CD4-positive, alpha-beta T cell (primary cell): ENCODE measurements at places on chromosomes 1 and 21. TPM values are rescaled to one million over a fixed set of nuclear protein-coding genes. Genes with fewer than 3 reads are reported as not detected.

- DNase-seq, result no peak
These were observed 199.1 kb downstream of the SLC45A1 start for GRCh38 chr1:8516793-8517556.

GRCh38 chr1:182962554-182963115 is 9.7 kb upstream of the SHCBP1L start:
- no peak for DNase-seq

DNA sequence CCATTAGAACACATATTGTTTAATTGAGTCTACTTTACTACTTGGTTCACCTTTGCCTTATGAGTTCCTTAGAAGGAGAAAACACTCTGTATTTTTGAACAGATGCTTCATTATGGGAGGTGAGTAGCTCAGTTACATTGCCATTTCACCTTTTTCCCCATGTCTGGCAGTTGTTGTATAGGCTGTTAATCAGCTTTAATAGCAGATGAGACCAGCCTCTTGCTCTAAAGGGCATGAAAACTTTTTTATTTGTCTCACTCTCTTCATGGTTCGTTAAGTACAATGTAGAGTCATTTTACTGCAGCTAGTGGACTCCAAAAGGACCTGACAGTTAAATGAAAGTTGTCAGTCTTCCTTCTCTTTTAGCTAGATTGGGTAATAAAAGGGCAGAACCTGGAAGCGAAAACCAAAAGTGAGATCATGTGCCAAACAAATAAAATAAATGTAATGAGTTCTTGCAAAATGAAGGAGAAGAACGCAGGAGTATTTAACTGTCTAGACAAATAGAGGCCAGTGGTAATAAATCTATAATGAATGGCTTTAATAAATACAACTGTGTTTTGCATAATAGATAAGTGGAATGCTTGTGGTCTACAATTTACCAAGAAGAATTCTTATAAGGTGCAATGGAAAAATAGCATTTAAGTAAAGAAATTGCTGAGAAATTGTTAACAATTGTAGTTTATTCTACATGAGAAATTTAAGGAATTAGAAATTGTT is 180.0 kb upstream of the NEGR1 start:
- DNase-seq, result no peak

DNA sequence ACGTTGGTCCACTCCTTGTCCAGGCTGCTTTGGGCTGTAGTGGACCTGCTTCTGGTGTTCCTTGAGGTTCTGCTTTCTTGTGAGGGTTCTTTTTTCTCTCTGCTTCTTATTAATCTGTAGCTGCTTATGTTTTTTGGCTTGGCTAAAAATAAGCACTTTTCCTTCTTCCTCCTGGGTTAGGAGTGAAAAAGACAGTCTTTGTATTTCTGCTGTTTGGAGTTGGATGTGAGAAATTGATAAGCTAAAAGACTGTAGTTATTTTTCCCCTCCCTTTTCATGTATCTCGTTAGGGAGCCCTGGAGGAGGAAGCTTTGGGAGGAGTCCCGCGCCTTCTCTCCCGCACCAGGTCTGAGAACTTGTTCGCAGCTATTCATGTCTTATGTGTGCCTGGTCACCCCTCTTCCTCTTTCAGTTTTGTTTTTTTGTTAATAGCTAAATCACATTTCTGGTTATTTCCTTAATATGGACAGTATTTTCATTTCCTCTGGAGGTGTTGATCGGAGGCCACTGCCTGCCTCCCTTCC is 79.0 kb downstream of the GALNT2 start:
- no peak for DNase-seq

The SAMD11 gene
- not detected for total RNA-seq

The KLHL12 gene
- 18.6 TPM for total RNA-seq
